ENCODE measurements at places on chromosomes 11 and 22. TPM values are rescaled to one million over a fixed set of nuclear protein-coding genes. Genes with fewer than 3 reads are reported as not detected.
A peak's percentile ranks its signal among the peaks of the same experiment; 100 is the strongest.

Gene GLB1L3
- 2.2 TPM for total RNA-seq

GRCh38 chr22:46006379-46007002 lies 29.5 kb upstream of the WNT7B start:
- peak; percentile 89 for DNase-seq

DNA sequence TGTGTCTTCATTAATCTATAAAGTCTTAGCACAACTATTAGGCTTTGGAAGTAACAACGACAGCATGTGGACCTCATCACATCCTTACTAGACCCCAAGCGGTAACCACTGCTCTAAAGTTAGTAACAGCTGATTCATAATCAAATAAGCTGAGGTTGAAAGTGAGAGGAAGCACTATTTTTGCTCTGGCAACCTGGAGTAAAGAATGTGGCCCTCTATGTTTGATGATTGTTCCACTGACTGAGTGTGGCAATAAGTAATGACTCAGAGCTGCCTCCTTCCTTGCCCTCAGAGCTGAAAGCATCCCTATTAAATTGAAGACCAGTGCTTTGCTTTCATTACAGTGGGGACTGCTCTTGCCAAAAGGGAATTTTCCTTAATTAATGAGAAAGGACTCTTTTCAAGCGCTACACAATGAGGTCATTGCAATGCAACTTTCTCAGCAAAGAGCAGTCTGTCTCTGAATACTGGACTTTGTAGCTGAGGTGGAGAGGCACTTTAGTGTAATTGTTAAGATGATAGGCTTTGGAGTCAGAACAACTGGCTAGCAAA lies 906.1 kb upstream of the RAG2 start:
- DNase-seq, result no peak

DNA sequence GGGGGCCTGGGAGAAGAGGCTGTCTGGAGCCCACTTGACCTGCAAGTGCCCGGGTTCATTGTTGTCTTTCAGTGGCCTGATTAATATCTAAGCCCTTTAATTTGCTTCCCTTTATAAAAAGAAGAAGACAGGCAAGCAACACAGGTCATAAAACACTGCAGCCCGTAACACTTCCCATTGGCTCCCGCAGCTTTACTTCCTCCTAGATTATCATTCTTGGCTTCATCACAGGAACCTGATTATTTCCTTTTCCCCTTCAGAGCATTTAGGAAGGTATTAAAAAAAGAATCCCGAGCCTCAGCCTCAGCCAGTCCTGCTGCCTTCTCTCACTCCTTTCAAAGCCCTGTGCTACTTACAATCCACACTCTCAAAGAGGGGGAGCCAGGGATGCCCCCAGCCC lies 183.2 kb downstream of the GRIK4 start:
- no peak for DNase-seq

GRCh38 chr11:128515086-128515485 lies 72.3 kb downstream of the ETS1 start:
- DNase-seq, result no peak

Gene TRIM5
- total RNA-seq, result 5.2 TPM

DNA sequence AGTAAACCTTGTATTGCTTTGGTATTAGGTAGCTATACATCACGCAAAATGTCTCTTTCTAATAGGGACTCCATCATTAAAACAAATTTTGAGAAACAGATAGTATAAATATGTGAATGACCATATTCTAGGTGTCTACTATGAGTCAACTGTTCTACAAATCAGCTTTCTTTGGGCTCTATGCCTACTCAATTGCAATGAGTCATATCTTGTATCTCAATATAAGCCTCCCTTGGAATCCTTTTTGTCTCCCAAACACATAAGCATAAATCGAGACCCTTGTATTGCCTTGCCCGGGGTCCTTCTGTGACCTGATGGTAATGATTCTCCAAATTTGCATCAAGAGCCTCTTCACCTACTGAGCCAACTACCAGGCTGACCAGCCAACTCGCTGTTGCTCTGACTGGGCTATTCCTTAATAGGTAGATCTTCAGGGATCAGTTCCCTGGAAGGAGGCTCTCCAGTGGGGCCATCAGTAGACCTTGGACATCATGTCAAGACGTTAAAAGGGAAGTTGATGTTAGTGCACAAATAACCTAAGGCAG lies 22.2 kb downstream of the BLID start:
- DNase-seq, result no peak

- DNase-seq, result no peak
Observed at GRCh38 chr11:60771146-60771545, 14.0 kb upstream of the MS4A10 start.

- peak; percentile 58 for DNase-seq
Observed at GRCh38 chr11:64251016-64251752, at the start of gene PLCB3. PLCB3 (plus strand) TSS chr11:64251530; CDS start chr11:64251650, 120 bp downstream.

Gene CSNK2A3
- 1.1 TPM for total RNA-seq

Gene PHOX2A
- total RNA-seq, result not detected

Gene OR4C3
- not detected for total RNA-seq

Gene NPAS4
- total RNA-seq, result not detected

GRCh38 chr11:11946878-11947277 lies 61.5 kb downstream of the DKK3 start:
- DNase-seq, result no peak

Gene RPS25
- total RNA-seq, result 1,602 TPM

Gene FOLH1
- total RNA-seq, result not detected

DNA sequence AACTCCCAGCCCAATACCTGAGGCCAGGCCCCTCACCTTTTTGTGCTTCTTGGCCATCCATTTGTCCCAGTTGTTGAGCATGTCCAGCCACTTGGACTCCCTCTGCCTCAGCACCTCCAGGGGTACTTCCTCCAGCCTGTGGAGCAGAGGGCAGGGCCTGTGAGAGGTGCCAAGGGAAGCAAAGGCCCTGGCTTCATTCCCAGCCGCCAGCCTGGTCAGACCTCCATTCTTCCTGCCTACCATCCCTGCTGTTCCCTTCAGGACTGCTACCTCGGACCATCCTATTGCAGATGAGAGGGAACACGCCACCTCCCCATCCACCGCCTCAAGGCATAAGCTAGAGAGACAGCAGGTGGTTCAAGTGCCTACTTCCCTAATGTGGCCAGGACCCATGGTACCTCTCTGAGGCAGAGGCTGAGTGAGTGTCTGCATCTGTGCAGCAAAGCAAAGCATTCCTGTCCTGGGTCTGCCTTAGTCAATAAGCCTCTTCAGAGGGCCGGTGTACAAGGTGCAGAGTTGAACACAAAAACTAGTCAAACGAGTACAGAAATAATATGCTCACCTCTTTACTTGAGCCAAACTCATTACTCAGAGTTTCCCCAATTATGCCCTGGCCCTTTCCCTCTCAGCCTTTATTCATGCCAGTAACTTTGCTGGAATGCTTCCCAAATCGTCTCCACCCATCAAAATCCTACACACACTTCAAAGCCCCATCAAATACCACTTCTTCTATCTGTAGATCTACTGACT lies 15.4 kb upstream of the CASTOR1 start:
- DNase-seq, result no peak

- DNase-seq, result no peak
Observed at GRCh38 chr11:126904520-126904919, 96.0 kb downstream of the KIRREL3 start.

- DNase-seq, result peak; percentile 45
Observed at GRCh38 chr11:105000797-105001196, 22.2 kb downstream of the CASP5 start.

DNA sequence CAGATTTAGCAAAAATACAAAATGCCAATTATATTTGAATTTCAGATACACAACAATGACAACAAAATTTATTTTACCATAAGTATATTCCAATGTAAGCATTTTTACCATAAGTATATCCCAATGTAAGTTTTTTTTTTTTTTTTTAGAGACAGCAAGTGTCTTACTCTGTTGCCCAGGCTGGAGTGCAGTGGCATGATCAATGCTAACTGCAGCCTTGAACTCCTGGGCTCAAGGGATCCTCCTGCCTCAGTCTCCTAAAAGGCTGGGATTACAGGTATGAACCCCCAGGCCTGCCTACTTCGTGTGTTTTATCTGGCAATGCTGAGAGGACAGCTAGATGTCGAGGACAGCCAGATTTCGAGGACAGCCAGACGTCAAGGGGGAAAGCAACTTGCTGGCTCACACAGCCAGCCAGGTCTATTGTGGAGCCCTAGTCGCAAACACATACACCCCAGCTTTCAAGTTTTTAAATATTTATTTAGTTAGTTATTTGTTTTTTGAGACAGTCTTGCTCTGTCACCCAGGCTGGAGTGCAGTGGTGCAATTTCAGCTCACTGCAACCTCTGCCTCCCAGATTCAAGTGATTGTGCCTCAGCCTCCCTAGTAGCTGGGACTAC lies 1.1 kb upstream of the SERPING1 start:
- no peak for DNase-seq

Data from activated T-cell treated with anti-CD3 and anti-CD28 coated beads, Interleukin-2, amount 50 U/mL, for 4 hours (primary cell).